ENCODE measurements at places on chromosomes 4 and X.

DNA sequence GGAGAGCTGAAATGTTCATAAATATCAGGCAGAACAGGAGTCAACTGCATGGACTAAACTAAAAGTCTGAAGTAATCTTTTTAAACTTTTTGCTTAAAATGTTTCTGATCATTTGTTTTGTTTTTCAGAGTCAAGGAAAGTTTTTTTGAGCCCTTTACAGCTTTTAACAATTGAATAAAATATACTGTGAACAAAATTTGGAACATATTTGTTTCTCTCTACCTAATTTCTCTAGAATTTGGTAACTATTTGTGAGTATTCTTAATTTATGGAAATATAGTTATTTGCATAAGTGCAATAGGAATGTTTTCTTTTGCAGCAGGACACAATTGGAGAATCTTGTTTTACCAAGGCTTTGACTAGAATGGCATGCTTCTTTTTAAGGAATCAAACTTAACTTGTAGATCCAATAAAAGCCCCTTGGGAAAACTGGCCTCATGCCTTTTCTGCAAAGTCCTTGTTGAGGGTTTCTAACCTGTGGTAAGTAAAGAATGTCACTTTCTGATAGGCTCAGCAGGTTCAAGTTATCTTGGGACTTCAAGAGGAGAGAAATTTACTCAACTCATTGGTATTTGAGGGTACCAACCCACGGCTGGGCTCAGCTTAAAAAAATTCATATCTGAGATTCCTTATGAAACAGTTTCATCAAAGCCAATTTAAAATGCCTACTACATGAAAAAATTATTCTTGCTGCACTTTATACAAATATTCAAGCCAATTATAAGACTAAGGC lies 91.5 kb downstream of the UPRT start:
- DNase-seq = no peak

GRCh38 chrX:102934624-102935023 lies 2.4 kb upstream of the RAB40AL start:
- peak; percentile 34 for DNase-seq

GRCh38 chrX:114058988-114059418 lies 524.9 kb upstream of the HTR2C start:
- no peak for DNase-seq

GRCh38 chr4:153788413-153789276 lies at the start of gene SFRP2:
TSS of gene SFRP2 (minus strand) at chr4:153789083. CDS start at chr4:153788835, 248 bp downstream.
- DNase-seq = no peak

- DNase-seq = no peak
These were observed 85.1 kb upstream of the CTSO start for GRCh38 chr4:156038772-156039171.

GRCh38 chr4:122689972-122690371 lies 42.5 kb upstream of the BBS12 start:
- DNase-seq = no peak

DNA sequence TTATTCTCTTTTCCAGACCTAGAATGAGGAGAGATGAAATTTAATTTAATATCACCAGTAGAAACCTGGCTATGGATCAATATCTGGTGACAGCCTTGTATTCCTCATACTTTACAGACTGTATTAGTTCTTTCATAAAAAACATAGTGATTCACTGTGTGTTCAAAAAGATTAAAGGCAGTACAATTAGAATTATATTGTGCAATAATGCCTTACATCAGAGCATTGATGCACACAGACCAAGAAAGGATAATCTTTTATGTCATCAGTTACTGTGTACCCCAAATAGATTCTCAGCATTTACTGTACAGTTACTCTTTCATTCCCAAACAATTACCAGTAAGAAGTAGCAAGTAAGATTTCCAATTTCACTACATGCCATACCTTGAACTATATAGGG lies 260.5 kb upstream of the ANXA10 start:
- no peak for DNase-seq

DNA sequence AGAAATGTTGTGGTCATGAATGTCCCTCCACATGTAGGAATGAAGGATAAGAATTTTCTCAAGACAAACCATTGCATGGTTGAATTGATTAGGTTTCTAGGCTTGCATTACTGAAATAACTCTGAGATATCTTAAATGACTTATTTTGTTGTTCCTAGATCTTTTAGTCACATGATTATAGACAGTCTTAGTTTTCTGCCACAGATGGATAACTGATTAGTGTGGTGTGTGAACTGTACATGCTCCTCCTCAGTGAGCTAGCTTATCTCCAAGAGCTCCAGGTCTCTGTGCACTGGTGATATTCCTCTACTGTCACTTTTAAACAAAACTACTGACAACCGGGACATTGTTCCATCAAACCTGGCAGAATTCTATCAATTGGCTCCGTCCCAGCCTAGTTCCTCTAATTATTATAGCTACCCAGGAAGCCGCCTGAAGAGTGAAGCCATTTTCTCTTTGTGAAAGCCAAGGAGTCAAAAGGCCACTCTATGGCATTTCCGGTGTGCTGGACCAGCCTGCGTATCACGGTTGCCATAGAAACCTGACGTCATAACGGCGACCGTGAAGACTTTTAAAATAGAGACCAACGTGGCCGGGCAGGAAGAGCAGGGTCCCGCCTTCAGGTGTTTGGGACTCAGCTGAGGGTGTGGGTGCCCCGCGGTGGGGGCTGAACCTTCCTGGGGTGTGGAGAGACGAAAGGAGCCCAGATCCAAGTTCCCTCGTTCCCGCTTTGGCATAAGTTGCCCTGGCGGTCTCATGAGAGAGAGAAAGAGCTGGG lies 28.1 kb downstream of the BEX3 start:
- DNase-seq = peak; percentile 6

GRCh38 chr4:80196259-80196921 lies 913 bp upstream of the PRDM8 start:
- DNase-seq = no peak

DNA sequence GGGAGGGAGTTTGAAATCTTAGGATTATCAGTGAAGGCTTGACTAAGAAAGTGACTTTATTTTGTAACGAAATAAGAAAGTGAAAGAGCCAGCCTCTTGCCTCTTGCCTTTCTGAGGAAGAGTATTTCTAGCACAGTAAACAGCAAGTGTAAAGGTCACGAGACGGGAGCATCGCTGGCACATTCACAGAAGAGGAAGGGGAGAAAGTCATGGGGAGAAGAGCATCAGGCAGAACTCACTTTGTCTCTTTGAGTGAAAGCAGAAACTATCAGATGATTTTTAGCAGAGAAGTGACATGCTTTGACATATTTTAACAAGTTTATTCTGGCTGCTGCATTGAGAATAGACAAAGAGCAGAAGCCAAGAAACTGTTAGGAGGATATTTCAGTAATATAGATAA lies 313.8 kb downstream of the CAMK2D start:
- no peak for DNase-seq

DNA sequence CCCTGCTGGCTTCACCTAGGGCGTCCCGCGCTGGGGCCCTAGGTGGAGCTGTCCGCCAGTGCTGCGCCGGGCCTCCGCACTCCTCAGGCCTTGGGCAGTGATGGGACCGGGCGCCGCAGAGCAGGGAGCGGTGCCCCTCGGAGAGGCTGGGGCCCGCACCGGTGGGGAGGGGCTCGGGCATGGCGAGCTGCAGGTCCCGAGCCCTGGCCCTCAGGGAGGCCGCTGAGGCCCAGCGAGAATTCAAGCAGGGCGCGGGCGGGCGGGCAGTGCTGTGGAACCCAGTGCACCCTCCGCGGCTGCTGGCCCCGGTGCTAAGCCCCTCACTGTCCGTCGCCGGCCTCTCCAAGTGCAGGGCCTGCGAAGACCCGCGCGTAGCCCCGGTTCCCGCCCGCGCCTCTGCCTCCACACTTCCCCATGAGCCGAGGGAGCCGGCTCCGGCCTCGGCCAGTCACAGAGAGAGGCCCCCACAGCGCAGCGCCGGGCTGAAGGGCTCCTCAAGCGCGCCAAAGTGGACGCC lies 565.1 kb upstream of the NDST4 start:
- no peak for DNase-seq

DNA sequence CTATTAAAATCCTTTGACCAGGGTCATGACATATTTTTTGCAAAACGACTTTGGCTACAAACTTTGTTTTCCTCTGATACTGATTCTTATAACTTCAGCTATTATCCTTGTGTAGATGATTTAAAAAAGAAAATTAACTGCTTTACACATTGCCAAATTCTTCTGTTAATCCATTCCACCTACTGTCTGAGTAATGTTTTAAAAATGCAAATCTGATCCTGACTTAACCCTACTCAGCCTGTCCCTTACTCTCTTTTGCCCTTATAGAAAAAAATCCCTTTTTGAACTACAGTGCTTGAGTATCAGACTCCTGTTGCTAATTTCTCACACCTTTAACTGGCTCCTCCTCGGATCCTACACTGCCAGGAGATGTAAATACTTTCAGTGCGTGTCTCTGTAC lies 723.1 kb downstream of the ADGRL3 start:
- DNase-seq = no peak

- no peak for DNase-seq
These were observed 9.5 kb upstream of the CXCR3 start for GRCh38 chrX:71627588-71628404.

- DNase-seq = no peak
These were observed 262.6 kb downstream of the ADGRL3 start for GRCh38 chr4:61462451-61463326.

- no peak for DNase-seq
These were observed 138.3 kb downstream of the PDE5A start for GRCh38 chr4:119490335-119490734.

GRCh38 chr4:89303177-89303576 lies 4.4 kb downstream of the GPRIN3 start:
- DNase-seq = peak; percentile 83

DNA sequence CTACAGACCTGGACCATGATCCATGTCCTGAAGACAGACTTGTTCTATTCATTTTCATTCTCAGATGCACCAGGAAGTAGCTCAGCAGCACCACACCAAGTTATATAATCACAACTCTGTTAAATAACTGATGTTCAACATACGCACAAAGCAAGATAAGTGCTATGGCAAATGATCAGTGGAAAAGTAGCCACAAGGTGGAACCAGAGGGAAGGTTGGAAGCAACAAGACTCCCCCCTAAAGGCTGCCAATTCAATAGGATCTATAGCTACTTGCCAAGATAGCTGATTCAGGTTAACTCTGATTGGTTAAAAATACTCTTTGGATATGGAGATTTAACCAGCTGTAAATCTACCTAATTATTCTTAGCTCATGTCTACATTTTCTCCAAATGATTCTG lies 23.7 kb upstream of the FAM47B start:
- no peak for DNase-seq

DNA sequence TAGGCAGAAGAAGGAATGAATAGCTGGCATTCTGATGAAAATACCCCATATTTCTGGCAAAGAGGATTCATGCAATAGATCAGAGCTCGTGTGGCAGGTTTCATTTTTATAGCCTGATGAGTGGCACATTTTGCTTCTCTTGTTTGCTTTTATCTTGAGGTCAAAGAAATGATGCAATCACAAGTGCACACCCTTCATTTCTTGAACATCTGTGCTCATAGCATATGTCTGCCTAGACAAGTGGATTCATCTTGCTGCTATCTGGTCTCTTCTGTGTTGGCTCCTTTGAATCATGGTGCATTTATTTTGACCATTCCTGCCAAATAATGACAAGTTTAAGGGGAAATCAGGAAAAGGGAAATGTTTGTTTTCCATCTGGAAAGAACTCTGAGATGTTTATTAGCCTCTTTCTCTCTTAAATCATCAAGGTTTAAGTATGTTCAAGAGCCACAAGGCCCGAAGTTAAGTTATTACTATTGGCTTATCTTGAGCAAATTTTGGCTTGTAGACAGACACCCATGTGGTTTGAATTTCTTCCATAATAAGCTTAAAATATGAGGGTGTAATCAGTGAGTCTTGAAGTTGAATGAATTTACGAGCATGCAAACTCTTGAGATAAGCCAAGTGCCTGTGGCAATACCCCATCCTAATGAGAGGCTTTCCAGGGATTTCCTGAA lies 59.3 kb upstream of the HS3ST1 start:
- no peak for DNase-seq

DNA sequence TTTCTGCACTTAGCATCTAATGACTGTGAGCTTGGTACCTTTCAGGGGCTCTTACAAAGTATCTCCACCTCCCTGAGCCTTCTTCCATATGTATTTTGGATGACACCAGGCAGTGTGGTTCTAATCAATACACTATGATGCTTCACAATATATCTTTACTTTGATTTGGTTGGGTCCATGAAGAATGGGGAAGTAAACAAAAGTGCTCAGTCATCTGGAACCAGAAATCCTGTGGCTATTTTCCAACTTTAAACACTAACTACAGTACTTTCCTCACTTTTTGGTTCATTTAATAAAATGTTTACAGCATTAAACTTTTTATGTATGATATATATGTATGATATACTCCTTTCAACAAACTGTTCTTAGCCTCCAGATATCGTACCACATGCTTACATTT lies 216.4 kb upstream of the AFF2 start:
- DNase-seq = no peak

DNA sequence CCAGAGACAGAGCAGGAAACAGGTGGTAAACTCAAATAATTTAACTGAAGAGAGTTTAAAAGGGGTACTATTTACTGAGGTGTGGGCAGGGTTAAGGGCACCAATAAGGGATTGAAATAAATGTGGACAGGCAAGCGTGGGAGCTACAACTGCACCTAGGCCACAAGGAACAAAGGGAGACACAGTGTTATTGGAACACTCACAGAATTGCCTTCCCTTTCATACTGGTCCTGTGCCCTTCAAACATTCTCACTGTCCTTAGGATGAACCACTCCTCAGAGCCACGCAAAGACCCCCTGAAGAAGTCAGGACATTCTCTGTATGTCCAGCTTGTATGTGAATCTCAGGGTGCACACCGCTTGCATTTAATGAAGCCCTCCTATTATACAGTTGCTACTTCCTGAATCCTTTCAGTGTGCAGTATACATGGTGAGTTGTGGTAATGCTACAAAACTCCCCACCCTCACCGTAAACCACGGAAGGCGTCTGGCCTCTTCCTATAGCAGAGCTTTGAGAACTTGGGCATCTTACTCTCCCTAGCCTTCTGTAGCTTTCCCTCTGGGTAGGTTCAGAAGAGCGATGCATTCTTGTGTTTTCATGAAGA lies 9.6 kb upstream of the MRPL1 start:
- peak; percentile 77 for DNase-seq

DNA sequence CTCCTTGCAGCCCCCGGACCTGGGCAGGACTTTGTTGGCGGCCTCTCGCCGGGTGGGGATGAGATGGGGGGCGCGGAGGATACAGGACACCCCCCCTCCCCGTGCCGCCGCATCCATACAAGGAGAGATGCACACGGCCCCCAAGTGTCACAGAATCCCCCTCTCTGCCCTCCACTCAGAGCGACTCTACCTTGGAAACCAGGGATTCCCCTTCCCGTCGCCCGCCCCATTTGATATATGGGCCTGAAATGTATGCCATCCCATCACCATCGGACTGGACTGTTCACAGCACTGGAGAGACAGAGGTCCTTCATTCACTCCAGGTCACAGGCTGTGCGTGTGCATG lies 426 bp downstream of the PORCN start:
- no peak for DNase-seq

- DNase-seq = no peak
These were observed 50.1 kb downstream of the RHOH start for GRCh38 chr4:40246938-40247337.

DNA sequence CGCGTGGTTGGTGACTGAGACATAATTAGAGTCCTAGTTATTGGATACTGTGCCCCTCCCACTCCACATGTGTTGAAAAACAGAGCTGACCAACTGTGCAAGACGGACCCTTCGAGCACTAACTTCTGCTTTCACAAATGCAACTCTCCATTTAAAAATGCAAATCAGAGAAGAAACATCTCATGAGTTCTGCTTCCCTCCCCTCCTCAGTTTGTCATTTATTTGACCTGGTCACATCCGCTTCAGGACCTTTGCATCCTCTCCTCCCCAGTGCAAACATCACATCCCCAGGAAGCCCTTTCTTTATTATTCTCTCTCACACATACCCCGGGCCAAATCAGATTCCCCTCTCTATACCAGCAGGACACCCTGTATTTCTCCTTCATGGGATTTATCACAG lies 38.1 kb upstream of the NOCT start:
- DNase-seq = no peak
